Bone marrow (tissue), 2 donors: ENCODE measurements at places on chromosomes 12 and 14.

- peak; percentile 70 for DNase-seq
Observed at GRCh38 chr12:118135788-118136558, at the start of gene PEBP1. TSS of gene PEBP1 (plus strand) at chr12:118136124. CDS start at chr12:118136210, 86 bp downstream.

GRCh38 chr12:84692071-84692470 lies 220.5 kb downstream of the SLC6A15 start:
- no peak for DNase-seq

DNA sequence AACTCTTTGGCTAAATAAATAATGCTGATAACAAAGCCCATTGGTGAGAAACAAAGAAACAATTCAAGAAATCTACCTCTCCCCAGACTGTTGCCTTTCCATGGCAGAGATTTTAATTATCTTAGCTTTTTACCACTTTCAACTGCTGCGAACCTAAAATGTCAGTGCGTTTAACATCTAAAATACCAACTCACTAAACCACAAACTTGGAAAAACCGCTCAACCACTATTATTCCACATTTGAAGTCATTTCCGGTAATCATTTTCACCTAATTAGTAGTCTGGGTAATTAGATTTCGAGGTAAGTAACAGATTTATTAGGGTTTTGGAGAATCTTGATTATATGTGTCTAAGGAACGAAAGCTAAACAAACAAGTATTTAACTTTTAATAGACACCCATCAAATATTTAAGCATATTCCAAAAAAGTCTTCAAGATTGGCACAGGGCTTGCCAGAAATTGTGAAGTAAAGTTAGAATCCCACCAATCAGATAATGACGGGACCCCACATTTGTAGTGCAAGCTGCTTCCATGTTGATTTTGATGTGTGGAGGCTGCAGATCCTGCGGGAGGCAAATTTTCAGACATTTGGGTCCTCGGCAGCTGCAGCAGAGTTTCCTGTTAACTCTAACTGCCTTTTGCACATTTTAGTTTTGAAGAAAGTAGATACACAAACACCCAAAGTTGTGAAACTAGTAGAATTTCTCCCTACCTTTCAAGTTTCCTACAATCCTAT lies 4.1 kb downstream of the OTX2 start:
- DNase-seq: no peak

- no peak for DNase-seq
Observed at GRCh38 chr12:2756756-2757155, 38.0 kb upstream of the FKBP4 start.

DNA sequence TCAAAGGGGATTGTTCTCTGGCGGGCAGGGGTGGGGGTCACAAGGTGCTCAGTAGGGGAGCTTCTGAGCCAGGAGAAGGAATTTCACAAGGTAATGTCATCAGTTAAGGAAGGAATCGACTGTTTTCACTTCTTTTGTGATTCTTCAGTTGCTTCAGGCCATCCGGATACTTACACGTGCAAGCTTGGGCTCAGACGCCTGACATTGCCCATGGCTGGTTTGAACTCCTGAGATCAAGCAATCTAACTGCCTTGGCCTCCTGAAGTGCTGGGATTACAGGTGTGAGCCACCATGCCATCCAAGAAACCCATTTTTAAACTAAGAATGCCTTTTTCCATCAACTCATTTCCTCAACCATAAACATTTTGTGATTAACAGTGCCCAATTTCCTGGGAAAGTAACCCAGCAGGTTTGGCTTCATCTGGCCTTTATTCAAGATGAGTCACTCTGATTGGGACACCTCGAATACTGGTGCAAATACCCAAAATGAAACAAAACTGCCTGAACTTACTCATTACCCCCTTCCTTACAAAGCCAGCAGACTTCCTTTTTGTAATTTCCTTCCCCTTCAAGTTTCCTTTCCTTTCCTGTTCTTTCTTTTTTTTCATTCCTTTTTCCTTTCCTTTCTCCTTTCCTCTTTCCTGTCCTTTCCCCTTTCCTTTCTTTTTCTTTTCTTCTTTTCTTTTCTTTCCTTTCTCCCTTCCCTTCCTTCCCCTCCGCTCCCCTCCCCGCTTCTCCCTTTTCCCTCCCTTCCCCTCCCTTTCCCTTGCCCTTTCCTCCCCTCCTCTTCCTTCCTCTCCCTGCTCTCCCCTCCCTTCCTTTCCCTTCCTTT lies 10.2 kb upstream of the RNASE10 start:
- no peak for DNase-seq

GRCh38 chr12:106903241-106903945 lies 52.3 kb upstream of the TMEM263 start:
- DNase-seq: no peak

DNA sequence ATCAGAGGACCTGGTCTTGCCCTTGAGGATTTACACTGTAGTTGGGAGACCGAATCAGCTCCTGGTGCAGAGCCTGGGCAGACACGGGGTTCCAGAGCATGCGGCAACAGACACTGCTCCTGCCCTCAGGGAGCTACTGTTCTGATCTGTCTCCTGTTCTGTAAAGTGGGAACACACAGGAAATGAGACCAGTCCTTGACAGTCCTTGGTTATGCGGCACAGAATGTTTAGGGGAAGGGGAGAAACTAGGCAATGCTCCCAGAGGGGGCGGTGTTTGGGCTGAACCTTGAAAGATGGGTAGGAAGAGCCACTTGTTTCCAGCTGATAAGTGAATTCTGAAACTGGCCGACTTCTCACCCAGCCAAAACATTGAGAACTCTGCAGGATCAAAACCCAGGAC lies 132.4 kb downstream of the ZFP36L1 start:
- DNase-seq: no peak

DNA sequence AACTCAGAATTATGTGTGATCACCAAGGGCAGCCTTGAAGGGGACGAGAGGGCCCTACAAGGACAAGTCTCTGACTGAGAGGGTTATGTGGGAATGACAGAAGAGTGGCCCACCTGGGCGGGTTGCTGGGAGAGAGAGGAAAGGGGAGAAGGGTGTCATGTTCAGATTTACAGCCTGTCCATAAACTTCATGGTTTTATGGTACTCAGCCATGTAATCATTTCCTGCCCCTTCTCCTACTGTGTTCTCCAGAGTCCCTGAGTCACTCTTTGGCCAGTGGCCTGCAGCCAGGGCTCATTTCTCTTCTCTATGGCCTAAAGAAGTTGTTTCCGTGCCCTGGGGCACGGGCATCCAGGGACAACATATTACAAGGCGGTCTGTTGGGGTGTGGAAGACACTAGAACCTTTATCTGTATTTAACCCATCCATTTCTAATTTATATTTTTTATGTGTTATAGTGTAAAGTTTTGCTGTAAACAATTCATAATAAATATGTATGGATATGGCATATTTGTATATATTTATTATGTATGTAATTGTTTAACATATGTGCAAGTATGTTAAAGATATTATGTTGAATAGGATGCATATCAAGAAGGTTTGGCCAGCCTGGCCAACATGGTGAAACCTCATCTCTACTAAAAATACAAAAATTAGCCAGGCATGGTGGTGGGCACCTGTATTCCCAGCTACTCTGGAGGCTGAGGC lies 26.9 kb downstream of the DDX47 start:
- DNase-seq: no peak

GRCh38 chr12:131210506-131211339 lies 257.0 kb downstream of the ADGRD1 start:
- DNase-seq: no peak
